ENCODE measurements at places on chromosomes 12 and 14. TPM values are rescaled to one million over a fixed set of nuclear protein-coding genes. Genes with fewer than 3 reads are reported as not detected.
A peak's percentile ranks its signal among the peaks of the same experiment; 100 is the strongest.

The MMP17 gene
- 3.2 TPM for total RNA-seq

GRCh38 chr12:88111074-88111652, 30.7 kb downstream of the CEP290 start:
- no peaks in the 10 kb centered on the region for H3K4me1 ChIP-seq
- no peaks in the 10 kb centered on the region for H3K27me3 ChIP-seq
- no peak overlapping the region for H3K27ac ChIP-seq
- no peak overlapping the region for H3K4me3 ChIP-seq
- no peak for DNase-seq

DNA sequence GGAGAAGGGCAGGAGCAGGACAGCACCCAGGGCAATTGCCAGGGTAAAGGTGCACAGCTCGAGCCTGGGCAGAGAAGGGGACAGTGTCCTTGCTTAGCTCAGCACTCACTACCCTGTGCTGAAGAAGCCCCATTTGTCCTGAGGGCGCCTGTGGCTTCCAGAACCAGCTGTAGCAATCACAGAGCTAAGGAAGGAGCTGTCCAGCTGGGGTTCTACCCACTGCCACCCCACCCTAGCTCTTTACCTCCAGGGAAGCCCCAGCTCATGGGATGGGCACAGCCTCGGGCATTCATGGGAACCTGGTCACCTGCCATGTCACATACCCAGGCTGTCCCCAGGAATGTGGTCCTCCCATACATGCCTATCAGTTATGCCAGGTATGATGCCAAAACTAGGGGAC, 5.8 kb downstream of the LMBR1L start:
- H3K4me3 ChIP-seq: no peak overlapping the region
- peaks cover 54% of the 10 kb centered on the region for H3K36me3 ChIP-seq
- H3K27ac ChIP-seq: no peak overlapping the region
- DNase-seq: no peak
- no peaks in the 10 kb centered on the region for H3K4me1 ChIP-seq
- no peaks in the 10 kb centered on the region for H3K27me3 ChIP-seq

GRCh38 chr12:22459838-22460490, 84.4 kb downstream of the C2CD5 start:
- no peak for DNase-seq
- no peaks in the 10 kb centered on the region for H3K27me3 ChIP-seq
- no peak overlapping the region for H3K4me3 ChIP-seq

GRCh38 chr12:123840765-123841425, 78.8 kb downstream of the DNAH10 start:
- DNase-seq: no peak
- no peaks in the 10 kb centered on the region for H3K4me1 ChIP-seq
- no peaks in the 10 kb centered on the region for H3K36me3 ChIP-seq
- no peaks in the 10 kb centered on the region for H3K27me3 ChIP-seq
- no peak overlapping the region for H3K27ac ChIP-seq
- no peak overlapping the region for H3K4me3 ChIP-seq

DNA sequence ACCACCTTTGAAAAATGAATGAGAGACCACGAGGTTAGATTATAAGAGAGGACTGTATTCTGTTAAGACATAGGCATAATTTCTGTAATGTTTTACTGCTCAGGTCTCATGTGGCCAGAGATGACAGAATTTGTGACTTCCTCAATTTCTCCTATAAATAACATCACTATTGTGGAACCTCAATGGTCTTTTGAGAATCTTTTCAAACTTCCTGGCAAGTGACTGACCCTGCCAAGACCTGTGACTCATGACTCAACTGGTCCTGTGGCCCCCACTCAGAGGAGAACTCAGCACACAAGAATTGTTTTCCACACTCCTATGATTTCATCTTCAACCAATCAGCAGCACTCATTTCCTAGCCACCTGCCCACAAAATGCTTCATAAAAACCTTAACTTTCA, 508.2 kb upstream of the ATP2B1 start:
- H3K27me3 ChIP-seq: no peaks in the 10 kb centered on the region
- no peak overlapping the region for H3K4me3 ChIP-seq
- no peak overlapping the region for H3K27ac ChIP-seq
- H3K4me1 ChIP-seq: peaks cover 8% of the 10 kb centered on the region
- no peaks in the 10 kb centered on the region for H3K36me3 ChIP-seq

DNA sequence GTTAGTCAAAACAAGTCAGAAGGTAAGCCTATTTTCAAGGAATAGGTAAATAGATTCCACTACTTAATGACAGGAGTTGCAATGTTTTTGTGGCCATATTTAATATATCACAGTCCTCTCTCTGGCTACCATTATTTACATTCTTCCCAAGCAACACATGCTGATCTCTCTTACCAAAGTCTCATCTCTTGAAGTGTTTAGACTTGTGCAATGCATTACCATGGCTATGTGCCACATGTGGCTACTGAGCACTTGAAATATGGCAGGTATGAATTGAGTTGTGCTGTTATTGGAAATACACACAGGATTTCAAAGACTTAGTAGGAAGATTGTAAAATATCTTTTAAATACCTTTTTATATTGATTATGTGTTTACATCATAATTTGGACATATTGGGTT, 262.4 kb upstream of the PDE3A start:
- H3K36me3 ChIP-seq: no peaks in the 10 kb centered on the region
- no peak overlapping the region for H3K27ac ChIP-seq
- H3K4me3 ChIP-seq: no peak overlapping the region
- no peak for DNase-seq
- H3K27me3 ChIP-seq: no peaks in the 10 kb centered on the region

The BATF gene
- total RNA-seq: 1.4 TPM

GRCh38 chr14:21408147-21408546, 24.3 kb upstream of the SUPT16H start:
- H3K27ac ChIP-seq: no peak overlapping the region
- peaks cover 99% of the 10 kb centered on the region for H3K36me3 ChIP-seq
- no peak overlapping the region for H3K4me3 ChIP-seq
- no peaks in the 10 kb centered on the region for H3K4me1 ChIP-seq
- no peaks in the 10 kb centered on the region for H3K27me3 ChIP-seq

The NINJ2 gene
- 8.8 TPM for total RNA-seq

- no peaks in the 10 kb centered on the region for H3K4me1 ChIP-seq
- H3K27me3 ChIP-seq: no peaks in the 10 kb centered on the region
- peaks cover 5% of the 10 kb centered on the region for H3K36me3 ChIP-seq
- H3K4me3 ChIP-seq: no peak overlapping the region
- H3K27ac ChIP-seq: no peak overlapping the region
These were observed 16.4 kb downstream of the ACTN1 start for GRCh38 chr14:68962681-68963080.

DNA sequence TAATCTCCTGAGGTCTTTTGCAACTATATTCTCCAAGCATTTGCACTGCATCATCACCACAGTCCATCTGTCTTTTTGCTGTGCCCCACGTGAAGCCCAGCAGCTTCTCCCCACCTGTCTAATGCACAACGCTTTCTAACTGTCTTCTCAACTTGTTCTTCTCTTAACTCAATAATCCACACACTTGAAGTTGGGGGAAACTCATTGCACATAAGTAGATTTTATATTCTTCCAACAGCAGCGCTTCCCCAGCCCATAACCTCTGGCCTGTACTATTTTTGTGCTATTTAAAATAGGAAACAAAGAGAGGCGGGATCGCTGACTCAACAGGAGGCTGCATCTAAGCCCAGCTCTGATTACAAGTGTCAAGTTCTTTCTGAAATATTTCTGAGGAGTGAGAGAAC, 226.7 kb downstream of the GXYLT1 start:
- no peak for DNase-seq
- no peaks in the 10 kb centered on the region for H3K27me3 ChIP-seq
- H3K4me3 ChIP-seq: no peak overlapping the region

GRCh38 chr12:15731940-15732339, 57.2 kb downstream of the EPS8 start:
- no peaks in the 10 kb centered on the region for H3K27me3 ChIP-seq
- peaks cover 14% of the 10 kb centered on the region for H3K4me1 ChIP-seq
- H3K27ac ChIP-seq: no peak overlapping the region
- H3K4me3 ChIP-seq: no peak overlapping the region
- no peak for DNase-seq

DNA sequence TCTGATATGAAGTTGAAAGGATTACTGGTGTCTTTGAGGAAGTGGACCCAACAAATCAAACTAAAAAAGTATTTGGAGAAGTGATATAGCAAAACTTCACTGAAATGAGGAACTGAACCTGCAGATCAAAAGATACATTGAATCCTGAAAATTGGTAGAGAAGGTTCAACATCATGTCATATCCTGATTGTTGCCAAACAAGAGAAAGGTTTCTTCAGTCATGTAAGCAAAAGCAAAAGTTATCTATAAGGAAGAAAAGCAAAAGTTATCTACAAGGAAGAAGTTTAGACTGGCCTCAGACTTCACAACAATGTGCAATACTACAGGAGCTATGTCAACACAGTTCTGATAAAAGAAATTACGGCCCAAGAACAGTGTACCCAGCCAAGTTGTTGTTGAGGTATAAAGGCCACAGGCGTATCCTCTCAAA, 142.7 kb downstream of the RAD51B start:
- H3K27me3 ChIP-seq: no peaks in the 10 kb centered on the region
- H3K36me3 ChIP-seq: no peaks in the 10 kb centered on the region
- H3K27ac ChIP-seq: no peak overlapping the region
- no peak for DNase-seq
- H3K4me1 ChIP-seq: no peaks in the 10 kb centered on the region

- peaks cover 6% of the 10 kb centered on the region for H3K36me3 ChIP-seq
- H3K4me3 ChIP-seq: no peak overlapping the region
- no peak overlapping the region for H3K27ac ChIP-seq
- no peaks in the 10 kb centered on the region for H3K27me3 ChIP-seq
These were observed 1.5 kb downstream of the LAG3 start for GRCh38 chr12:6773590-6774351.

The SLC25A21 gene
- total RNA-seq: 0.55 TPM

The RDH16 gene
- total RNA-seq: not detected

DNA sequence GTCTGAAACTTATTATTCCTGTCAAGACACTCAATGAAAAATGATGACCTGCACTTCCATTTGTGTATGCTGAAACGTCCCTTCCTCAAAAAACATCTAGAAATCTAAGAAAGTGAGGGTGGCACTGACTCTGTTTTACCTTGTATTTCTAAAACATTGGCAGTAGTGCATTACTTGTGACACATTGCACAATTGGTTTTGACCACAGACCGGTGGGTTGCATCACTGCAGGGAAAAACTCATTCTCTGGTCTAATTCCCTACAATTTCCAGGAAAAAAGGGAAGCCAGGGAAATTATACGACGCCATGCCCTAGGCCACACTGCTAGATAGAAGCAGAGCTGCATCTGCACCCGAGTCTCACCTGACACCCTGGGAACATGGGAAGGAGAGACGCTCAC, 156.7 kb downstream of the NTF3 start:
- H3K4me1 ChIP-seq: no peaks in the 10 kb centered on the region
- DNase-seq: no peak
- H3K27ac ChIP-seq: no peak overlapping the region
- no peaks in the 10 kb centered on the region for H3K27me3 ChIP-seq

The SYCP3 gene
- total RNA-seq: not detected

The REM2 gene
- not detected for total RNA-seq

- no peaks in the 10 kb centered on the region for H3K36me3 ChIP-seq
- no peak overlapping the region for H3K27ac ChIP-seq
- H3K27me3 ChIP-seq: no peaks in the 10 kb centered on the region
- no peak for DNase-seq
These were observed 8.6 kb upstream of the CCDC196 start for GRCh38 chr14:66477567-66477966.

The SLC10A1 gene
- 0.16 TPM for total RNA-seq

The KLRF1 gene
- 0.47 TPM for total RNA-seq

The CAPZA3 gene
- total RNA-seq: not detected

The MAP1LC3B2 gene
- total RNA-seq: 1.0 TPM

- peaks cover 57% of the 10 kb centered on the region for H3K4me1 ChIP-seq
- no peaks in the 10 kb centered on the region for H3K27me3 ChIP-seq
- H3K4me3 ChIP-seq: no peak overlapping the region
- H3K27ac ChIP-seq: peak overlapping the region; percentile 77
These were observed 30.8 kb downstream of the NCOR2 start for GRCh38 chr12:124536641-124537040.

The CD163 gene
- 43.3 TPM for total RNA-seq

DNA sequence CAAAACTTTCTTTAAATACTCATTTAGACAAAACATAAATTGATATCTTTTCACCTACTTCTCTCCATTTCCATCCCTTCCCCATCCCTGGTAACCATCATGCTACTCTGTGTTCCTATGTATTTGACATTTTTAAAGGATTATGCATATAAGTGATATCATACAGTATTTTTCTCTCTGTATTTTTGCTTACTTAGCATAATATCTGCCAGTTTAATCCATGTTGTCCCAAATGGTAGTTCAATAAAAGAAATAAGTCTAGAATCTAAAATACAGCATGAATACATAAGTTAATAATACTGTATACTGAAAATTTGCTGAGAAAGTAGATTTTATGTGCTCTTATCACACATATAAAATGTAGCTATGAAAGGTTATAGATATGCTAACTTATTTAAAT, 190.3 kb upstream of the NAV3 start:
- no peak overlapping the region for H3K4me3 ChIP-seq
- H3K27me3 ChIP-seq: no peaks in the 10 kb centered on the region
- DNase-seq: no peak
- no peak overlapping the region for H3K27ac ChIP-seq
- no peaks in the 10 kb centered on the region for H3K4me1 ChIP-seq

DNA sequence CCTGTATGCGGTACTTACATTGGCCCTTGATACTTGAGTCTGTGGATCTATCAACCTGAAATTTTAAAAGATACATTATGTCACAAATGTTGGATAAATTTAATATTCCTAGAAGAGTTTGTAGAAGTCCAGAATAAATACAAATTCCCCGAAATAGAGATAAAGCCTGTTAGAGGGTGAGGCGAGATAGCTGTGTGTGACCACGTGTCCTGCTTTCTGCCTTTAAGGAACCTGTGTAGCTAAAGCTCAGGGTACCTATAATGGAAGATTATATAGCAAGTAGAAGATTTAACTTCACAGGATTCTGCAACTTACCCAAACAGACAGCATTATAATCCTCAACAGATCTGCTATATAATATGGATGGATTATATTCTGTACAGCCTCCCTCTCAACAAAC, 58.8 kb downstream of the APPL2 start:
- H3K4me1 ChIP-seq: no peaks in the 10 kb centered on the region
- DNase-seq: no peak
- peaks cover 42% of the 10 kb centered on the region for H3K36me3 ChIP-seq
- H3K27ac ChIP-seq: no peak overlapping the region

- peak within 1 kb of the TSS; percentile 93 for H3K27ac ChIP-seq
- peak; percentile 84 for DNase-seq
- H3K4me1 ChIP-seq: peaks cover 35% of the 10 kb centered on the region
- peak within 1 kb of the TSS; percentile 61 for H3K4me3 ChIP-seq
- H3K36me3 ChIP-seq: no peaks in the 10 kb centered on the region
These were observed at the start of gene BMP4 for GRCh38 chr14:53956427-53957201. TSS of gene BMP4 (minus strand) at chr14:53956825. CDS start at chr14:53952222, 4,603 bp downstream.
